CD4-positive, alpha-beta T cell treated with Interferon gamma for 1 hour (primary cell): ENCODE measurements at places on chromosomes 1 and 21.
A peak's percentile ranks its signal among the peaks of the same experiment; 100 is the strongest.

- no peak for DNase-seq
Observed at GRCh38 chr1:222582099-222582774, 7.5 kb downstream of the TAF1A start.

DNA sequence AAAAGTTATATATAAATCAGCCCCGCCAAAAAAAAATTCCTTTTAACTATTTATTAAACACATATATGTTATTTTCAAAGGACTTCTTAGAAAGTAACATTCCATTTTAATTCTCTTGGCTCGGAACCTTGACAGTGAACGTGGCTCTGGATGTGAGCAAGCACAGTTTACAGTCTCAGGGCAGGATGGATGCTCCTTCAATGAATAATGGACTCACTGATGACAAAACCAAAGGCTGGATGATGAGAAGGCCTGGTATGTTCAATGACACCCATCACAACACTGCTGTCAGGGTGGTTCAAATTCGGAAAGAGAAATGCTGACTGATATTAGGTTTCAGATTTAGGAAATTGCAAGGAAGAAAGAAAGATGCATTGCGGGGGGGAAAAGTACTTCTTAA lies 148.8 kb downstream of the SIPA1L2 start:
- DNase-seq: no peak

DNA sequence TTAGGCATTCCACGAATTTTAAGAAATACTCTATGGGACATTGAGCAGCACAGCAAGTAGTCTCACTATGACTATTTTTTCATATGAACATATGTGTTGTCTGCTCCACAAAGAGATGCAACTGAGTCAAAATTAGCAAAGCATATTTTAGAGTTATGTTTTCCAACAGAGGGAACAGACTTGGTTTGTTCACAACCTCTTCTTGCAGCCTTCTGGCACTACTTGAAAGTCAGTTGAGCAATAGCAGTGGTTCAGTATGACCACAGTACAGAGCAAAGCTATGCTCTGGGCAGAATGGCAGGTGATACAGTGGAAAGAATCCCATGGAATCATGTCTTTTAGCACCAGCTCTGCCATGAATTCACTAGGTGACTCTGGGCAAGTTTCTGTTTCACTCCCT lies 5.2 kb downstream of the CCN1 start:
- DNase-seq: no peak

- DNase-seq: peak; percentile 14
Observed at GRCh38 chr1:228276174-228276831, 68.5 kb downstream of the OBSCN start.

DNA sequence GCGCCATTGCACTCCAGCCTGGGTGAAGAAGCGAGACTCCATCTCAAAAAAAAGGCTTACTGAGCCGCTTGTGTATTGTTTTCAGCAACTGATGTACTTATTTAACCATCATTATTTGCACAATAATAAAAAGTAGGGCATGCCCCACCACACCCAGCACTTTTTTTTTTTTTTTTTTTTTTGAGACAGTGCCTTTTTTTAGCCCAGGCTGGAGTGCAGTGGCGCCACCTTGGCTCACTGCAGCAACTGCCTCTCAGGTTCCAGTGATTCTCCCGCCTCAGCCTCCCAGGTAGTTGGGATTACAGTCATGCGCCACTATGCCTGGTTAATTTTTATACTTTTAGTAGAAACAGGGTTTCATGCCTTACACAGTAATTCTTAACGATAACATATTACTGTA lies 12.2 kb upstream of the TRNAU1AP start:
- no peak for DNase-seq

DNA sequence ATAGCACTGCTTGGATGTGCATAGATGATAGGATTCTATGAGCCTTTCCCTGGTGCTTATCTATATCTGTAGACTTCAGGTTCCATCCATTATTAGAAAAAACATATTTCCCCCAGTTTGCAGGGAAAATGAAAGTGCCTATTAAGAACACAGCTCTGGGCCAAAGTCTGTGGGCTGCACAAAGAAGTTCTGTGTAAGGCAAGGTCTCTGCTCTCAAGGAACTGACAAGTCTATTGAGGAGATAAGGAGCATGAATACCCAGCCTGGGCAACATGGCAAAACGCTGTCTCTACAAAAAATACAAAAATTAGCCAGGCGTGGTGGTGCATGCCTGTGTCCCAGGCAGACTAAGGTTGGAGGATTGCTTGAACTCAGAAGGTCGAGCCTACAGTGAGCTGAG lies 22.3 kb upstream of the SDE2 start:
- DNase-seq: no peak

DNA sequence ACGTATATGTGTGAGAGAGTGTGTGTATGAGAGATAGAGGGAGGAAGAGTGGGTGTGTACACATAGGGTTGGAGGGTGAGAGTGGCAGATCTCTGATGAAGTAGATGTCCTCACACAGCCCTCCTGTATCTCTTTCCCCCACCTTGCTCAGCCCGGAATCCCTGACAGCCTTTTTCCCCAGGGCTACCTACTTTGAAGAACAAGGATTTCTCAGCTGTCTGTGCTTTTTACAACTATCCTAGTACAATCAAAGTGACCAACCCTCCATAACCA lies 29.1 kb upstream of the CADM3 start:
- DNase-seq: no peak

DNA sequence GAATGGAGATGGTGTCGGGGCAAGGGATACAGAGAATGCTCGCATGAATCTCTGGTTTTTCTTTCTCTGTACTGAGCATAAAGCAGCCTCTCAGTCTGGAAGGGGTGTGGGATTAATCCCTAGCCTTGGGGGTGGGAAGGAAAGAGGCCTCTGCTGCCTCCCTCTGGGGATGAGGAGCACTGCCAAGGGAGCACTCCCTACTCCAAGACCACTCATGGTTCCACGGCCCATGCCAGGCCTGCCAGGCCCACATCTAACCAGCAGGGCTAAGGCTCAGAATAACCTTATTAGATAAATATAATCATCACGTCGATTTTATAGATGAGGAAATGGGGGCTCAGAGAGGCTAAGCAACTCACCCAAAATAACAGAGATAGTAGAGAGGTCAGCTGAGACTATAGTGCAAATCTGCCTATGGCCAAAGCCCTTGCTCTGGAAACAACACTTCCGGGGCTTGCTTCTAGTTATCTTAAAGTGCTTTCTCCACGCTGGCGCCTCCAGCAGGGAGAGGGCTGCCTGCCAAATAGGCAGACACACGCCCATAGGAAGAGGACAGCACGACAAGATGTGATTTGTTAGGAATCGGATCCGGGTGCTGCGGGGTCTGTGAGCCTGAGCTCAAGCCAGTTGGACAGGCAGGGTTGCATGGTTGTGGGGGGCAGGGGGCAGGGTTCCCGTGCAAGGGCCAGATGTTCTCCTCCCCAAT lies 522 bp downstream of the TEX35 start:
- no peak for DNase-seq

- DNase-seq: no peak
Observed at GRCh38 chr1:26060832-26061574, 6.4 kb downstream of the TRIM63 start.

DNA sequence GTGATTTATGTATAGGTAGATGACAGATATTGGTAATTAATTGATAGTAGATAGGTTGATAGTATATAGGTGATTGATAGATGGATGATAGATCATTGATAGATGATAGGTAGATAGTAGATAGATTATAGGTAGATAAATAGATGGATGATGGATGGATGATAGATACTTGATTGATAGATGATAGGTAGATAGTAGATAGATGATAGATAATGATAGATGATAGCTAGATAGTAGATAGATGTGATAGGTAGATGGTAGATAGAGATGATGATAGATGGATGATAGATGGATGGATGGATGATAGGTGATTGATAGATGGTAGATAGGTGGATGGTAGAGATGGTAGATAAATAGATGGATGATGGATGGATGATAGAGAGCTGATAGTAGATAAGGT lies 62.0 kb upstream of the SAMD11 start:
- DNase-seq: no peak

DNA sequence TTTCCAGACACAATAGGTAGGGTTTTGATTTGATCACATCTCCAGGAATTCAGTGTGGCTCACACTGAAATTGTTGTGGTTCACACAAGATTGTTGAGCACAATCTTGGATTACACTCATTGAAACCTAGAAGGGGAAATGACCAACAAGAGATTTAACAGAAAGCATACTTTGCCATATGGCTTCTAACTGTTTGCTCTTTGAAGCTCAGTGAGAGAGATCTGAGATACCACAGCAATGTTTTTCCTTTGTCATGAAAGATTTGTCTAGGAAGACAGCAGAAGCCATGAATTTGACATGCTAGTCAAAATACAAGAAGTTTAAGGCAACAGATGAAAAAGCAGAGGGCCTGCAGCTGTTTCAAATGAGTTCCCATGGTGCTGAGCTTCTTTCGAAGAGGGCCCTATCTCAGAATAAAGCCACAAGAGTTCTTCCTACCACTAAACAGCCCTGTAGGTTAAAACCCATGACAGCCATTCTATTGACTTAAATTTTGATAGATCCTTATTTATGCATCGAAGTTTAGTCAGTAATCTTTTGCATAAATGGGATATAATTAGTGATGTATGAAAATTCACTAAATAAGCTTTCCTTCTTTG lies 650.4 kb downstream of the LTN1 start:
- no peak for DNase-seq

GRCh38 chr1:71566413-71566812 lies 485.6 kb upstream of the ZRANB2 start:
- no peak for DNase-seq

- no peak for DNase-seq
Observed at GRCh38 chr1:26043765-26044164, 2.2 kb downstream of the SLC30A2 start.

DNA sequence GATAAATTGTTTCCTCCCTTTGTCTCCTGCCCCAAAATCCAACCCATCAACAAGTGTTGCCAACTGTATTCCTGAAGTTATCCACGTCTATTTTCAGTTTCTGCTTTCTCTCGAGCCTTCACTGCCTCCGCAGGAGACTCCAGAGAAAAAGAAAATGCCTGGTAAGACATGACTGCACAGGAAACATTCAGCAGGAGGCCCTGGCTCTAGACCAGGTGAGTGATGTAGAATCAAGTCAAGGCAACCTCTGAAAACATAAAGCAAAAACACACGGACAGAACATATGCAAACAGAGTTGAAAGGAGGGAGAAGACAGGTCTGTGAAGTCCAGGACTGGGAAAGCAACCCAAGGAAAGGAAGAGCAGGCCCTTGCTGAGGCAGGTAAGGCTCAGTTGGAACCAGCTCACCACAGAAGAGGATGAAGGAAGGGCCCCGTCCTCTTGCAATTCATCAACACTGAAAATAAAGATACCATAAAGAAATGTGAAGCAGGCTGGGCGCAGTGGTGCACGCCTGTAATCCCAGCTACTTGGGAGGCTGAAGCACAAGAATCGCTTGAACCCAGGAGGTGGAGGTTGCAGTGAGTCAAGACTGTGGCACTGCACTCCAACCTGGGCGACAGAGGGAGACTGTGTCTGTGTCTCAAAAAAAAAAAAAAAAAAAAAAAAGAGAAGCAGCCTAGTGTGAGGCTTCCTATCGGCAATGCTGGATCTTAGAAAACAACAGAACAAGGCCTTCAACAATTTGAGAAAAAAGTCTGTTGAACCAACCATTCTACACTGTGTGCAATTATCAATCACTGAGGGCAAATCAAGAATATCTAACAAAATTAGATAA lies 8.8 kb downstream of the NOL9 start:
- DNase-seq: no peak

- DNase-seq: no peak
Observed at GRCh38 chr1:21503706-21504377, 5.4 kb upstream of the ALPL start.

- no peak for DNase-seq
Observed at GRCh38 chr1:86227026-86227425, 70.5 kb upstream of the COL24A1 start.

- DNase-seq: no peak
Observed at GRCh38 chr1:205343431-205344065, 13.2 kb downstream of the KLHDC8A start.

DNA sequence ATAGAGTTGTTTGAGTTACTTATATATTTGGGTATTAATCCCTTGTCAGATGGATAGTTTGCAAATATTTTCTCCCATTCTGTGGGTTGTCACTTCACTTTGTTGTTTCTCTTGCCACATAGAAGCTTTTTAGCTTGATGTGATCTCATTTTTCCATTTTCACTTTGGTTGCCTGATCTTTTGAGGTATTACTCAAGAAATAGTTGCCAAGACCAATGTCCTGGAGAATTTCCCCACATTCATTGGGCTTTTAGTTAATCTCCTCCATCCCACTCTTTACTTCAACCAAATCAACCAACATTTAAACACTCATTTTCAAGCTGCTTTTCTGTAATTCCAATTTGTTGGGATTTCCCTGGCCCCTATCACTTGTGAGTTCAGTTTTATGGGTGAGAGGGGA lies 69.0 kb downstream of the LEPR start:
- DNase-seq: no peak

DNA sequence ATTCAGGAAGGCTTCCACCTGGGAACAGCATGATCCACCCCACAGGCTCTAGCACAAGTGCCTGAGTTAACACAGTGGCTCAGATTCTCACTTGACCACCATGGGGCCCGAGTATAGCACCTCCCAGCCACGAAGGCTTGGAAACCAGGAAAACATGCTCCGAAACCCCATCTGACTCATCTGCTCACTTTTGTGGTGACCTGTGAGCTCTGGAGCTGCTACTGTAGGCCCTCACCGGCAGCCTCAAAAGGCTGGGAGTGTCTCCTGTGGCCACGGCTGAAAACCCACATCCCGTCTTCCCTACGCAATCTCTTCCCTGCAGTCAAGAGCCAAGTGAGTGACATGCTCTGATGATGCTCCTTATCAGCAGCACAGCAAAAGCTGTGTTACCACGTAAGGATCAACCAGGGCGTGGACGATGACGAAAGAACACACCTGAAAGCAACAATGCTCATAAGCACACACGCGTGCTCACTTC lies 81.4 kb downstream of the TGFBR3 start:
- peak; percentile 88 for DNase-seq

DNA sequence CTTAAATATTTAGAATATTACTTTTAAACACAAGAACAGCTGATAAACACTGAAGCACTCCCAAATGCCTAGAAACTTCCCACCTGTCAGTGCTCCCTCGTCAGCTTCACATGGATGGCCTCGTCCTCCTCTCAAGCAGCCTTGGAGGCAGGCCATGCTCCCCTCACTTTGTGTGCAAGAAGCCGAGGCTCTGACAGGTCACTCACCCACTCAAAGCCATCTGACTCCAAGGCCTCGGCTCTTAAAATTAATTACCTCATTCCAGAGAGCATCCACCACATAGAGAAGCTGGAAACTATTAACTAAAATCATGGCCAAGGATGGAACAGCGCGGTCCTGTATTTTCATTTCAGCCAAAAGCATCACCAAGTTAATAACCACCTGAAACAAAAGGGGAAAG lies 17.8 kb downstream of the LBR start:
- DNase-seq: no peak

GRCh38 chr1:29706936-29707335 lies 470.6 kb downstream of the PTPRU start:
- DNase-seq: no peak

DNA sequence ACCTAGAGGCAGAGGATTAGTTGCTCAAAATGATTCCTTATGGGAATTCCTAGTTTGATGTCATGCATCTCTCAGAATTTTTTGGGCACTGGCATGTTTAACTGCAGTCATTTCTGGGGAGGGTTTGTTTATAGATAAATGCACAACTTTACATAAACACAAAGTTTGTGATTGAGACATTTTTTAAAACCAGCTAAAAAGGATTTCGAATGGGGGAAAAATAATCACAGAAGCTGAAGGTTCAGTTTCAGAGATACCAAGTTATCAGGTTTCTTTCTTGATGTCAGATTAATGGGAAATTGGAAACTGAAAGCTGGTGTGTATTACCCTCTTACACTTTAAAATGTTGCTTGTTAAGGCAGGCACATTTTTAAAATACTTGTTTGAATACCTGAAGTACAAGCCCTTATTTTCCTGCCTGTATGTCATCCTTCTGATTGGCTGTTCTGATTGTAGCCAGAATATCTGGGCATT lies 72.1 kb downstream of the DISP1 start:
- DNase-seq: no peak
